ENCODE measurements at places on chromosomes 7 and 10. TPM values are rescaled to one million over a fixed set of nuclear protein-coding genes. Genes with fewer than 3 reads are reported as not detected.

GRCh38 chr7:148253629-148254028 is 336.9 kb upstream of the C7orf33 start:
- no peak for DNase-seq

DNA sequence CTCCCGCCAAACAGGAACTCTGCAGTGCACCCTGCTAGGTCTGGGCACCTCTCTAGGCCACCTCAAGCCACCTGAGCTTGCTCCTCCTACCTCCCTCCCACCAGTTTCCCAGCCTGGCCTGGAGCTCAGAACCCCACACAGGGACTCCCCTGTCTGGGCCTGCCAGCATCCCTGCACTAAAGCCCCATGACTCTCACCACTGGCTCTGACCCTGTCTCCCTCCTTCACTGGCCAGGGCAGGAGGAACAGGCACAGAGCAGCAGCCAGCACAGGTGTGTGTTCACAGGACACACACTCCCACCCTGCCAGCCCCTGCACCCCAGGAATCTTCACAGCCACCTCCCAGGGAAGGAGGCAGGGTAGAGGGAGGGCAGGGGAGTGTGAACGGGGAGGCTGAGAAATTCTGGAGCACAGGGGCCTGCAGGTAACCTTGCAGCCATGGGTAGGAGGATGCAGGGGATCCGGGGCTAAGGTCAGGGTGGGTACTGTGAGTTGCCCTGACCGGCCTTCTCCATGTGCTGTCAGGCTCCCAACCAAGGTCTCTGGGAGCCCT is 13.9 kb upstream of the ANTXRL start:
- DNase-seq: no peak

DNA sequence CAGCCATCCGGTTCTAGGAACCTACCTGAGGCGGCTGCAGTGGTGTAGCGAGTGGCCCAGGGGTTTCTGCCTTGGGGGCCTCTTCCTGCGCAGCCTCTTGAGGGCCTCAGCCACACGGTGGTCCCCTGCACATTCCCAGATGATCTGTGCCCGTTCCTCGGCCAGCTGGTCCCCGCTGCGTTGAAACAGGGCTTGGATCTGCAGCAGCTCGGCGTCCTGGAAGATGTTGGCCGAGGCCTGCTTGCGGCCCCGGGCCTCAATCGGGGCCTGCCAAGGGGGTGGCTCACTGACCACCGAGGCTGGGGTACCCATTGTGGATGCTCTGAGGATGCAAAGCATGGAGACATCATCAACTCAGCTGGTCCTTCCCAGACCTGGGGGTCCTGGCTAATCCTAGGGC is 7.4 kb downstream of the AVPI1 start:
- DNase-seq: no peak

- no peak for DNase-seq
Measured at GRCh38 chr10:100007231-100008141, 2.3 kb downstream of the DNMBP start.

DNA sequence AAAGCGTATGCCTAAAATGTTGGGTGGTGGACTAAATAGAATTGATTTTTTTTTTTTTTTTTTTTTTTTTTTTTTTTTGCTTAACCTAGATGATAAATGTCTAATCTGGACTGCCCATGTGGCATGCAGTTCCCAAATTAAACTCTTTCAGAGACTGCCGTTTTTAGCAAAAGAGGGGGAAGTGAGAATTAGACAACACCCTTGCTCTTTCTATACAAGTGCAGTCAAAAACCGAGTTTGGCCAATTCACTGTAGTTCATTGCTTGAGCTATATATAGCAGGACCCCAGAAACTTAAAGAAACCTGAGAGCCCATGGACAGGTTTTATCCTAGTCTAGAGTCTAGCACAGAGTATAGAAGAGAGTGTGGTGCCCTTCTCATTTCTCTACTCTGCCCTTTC is 141.9 kb downstream of the GRM3 start:
- no peak for DNase-seq

DNA sequence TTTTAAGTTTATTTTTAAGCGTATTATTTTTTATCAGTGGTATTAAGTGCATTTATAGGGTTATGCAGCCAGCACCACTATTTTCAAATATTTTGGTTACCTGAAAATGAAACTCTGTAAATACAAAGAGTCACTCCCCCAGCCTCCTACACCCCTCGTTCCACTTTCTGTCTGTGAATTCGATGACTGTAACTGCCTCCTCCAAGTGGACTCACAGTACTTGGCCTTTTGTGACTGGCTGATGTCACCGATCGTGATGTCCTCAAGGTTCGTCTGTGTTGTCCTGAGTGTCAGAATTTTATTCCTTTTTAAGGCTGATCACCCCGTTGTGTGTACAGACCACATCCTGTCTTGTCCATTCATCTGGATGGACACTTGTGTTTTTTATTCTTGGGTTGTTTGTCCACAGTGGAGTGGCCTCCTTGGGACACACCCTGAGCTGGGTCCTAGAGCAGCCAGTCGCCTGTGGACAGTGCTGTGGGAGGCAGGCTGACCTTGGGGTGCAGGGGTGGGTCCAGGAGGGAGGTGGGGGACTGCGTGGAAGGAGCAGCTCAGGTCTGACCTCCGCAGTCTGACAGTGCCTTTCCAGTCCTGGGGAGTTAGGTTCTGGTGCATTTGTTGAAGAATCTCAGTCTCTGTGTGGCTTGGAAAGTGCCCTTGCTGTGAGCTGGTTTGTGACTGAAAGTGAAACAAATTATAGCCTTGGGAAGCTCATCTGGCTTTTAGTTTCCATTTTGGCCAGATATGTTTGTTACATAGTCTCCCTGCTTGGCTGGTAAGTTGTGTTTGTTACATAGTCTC is 6.9 kb downstream of the MTG1 start:
- DNase-seq: peak; percentile 51

- DNase-seq: peak; percentile 71
Measured at GRCh38 chr7:12921751-12922345, 234.4 kb downstream of the ARL4A start.

GRCh38 chr10:63671317-63671937 is 150.2 kb downstream of the REEP3 start:
- no peak for DNase-seq

CLCN1 gene
- total RNA-seq: not detected

DNAJC12 gene
- 4.0 TPM for total RNA-seq

CHAT gene
- not detected for total RNA-seq

CAMK1D gene
- 3.2 TPM for total RNA-seq

DNA sequence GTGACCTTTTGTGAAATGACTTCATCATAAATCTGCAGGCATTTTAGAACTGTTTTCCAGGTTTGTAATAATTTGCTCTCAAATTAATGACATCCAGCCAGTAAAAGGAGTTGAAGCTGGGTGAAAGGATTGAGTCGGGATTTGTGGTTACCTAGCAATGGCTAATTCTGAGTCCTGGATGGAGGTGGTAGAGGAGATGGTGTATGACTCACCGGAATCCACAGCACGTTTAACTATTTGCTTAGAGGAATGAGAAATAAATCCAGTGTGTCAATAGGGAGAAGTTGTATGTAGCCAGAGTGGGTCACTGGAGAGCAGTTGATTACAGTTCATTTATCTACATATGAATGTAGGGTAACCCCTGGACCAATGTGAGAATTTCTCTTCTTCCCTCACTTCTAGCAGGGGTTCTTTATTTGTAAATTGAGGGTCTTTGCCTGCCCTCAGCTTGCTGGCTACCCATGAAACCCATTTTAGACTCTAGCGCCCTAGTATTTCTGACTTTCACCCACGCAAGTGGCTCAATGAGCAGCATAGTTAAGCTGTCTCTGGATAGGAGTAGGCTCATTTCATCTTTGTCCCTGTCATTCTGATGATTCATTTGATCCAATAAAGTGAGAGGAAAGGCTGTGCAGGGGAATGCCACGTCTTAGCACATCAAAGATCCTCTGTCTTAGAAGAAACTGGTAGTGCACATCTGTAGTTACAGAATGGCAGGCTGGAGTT is 547.8 kb downstream of the SORCS3 start:
- DNase-seq: no peak

GRCh38 chr10:69389827-69390490 is 26.8 kb downstream of the TACR2 start:
- DNase-seq: no peak

GRCh38 chr7:1936531-1937251 is 266.6 kb downstream of the ELFN1 start:
- DNase-seq: no peak

PPP2R2D gene
- total RNA-seq: 35.3 TPM

GRCh38 chr10:86127274-86127819 is 239.2 kb downstream of the GRID1 start:
- no peak for DNase-seq

ELOVL3 gene
- not detected for total RNA-seq

GRCh38 chr7:149474309-149475120 is 13.7 kb upstream of the ZNF777 start:
- DNase-seq: no peak

GRCh38 chr10:46523119-46523961 is 33.1 kb downstream of the GPRIN2 start:
- DNase-seq: peak; percentile 78

DNA sequence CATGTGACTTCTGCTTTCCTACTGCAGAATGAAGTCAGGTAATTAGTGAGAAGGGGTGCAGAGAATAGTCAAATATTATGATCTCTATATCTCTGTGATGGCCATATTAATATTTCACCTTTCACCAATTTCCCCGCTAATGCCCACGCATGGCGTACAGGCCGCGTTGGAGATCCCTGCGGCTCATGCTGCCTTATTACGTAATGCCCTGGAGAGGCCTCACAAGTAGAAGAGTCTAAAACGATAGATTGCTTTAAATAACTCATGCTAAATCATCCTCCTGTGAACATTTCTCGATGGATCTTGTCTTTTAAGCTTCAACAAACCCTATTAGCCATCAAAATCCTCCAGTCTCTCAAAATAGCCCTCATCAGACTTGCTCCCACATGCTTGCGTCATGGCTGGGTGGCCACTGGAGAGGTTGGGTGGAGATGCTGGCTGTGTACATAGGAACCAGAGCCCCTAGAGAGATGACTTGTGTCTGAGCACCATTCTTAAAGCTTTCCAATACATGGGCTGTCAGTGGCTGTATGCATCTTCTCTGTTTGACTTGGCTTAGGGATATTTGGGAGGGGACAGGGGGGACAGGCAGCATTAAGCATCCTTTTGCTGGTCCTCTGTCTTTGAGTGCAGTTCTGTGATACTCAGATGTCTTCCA is 79.5 kb upstream of the INSYN2A start:
- no peak for DNase-seq

- DNase-seq: no peak
Measured at GRCh38 chr7:47953822-47954221, 5.6 kb upstream of the PKD1L1 start.

DNA sequence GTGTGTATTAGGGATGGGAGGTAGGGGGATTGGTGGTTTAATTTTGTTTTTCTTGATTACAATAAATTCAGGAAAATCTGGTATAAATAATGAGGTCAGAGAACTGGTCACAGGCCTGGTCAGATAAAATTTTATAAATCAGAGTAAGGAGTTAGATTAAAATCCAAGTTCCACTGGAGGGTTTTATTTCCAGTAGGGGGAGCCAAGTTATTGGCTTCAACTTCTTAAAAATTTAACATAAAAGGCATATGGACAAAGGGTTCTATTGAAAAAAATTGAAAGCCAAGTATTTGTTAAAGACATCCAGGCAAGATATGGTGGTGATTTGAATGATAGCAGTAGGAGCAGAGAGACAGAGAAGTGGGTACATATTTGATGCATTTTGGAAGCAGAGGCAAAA is 763.3 kb downstream of the SORCS1 start:
- DNase-seq: no peak

GRCh38 chr7:12244129-12244528 is 33.0 kb downstream of the TMEM106B start:
- no peak for DNase-seq

- DNase-seq: no peak
Measured at GRCh38 chr10:86538547-86538946, 17.0 kb upstream of the WAPL start.

KIAA1549 gene
- 1.4 TPM for total RNA-seq

Data from cardiac septum (tissue), 1 donor.